Stimulated activated CD4-positive, alpha-beta T cell treated with anti-CD3 and anti-CD28 coated beads, Interleukin-2, amount 100 ng/mL, for 24 hours (primary cell): ENCODE measurements at places on chromosomes 4 and X.

DNA sequence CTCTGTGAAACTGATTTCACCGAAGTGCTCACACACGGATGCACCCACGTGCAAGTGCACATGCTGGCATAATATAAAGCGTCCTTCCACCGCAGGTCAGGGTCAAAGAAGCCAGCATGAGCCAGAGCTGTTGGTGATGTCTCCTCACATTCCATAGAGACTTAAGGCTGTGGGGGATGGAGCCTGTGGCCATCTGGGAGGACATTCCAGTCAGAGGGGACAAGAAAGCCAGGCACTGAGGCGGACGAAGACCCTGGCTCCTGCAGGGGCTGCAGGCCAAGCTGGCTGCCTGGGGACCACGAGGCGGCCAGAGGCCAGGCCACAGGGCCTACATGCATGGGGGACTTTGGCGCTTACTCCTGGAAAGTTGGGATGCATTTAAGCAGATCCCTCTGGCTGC lies 7.7 kb downstream of the RNF212 start:
- no peak for DNase-seq

DNA sequence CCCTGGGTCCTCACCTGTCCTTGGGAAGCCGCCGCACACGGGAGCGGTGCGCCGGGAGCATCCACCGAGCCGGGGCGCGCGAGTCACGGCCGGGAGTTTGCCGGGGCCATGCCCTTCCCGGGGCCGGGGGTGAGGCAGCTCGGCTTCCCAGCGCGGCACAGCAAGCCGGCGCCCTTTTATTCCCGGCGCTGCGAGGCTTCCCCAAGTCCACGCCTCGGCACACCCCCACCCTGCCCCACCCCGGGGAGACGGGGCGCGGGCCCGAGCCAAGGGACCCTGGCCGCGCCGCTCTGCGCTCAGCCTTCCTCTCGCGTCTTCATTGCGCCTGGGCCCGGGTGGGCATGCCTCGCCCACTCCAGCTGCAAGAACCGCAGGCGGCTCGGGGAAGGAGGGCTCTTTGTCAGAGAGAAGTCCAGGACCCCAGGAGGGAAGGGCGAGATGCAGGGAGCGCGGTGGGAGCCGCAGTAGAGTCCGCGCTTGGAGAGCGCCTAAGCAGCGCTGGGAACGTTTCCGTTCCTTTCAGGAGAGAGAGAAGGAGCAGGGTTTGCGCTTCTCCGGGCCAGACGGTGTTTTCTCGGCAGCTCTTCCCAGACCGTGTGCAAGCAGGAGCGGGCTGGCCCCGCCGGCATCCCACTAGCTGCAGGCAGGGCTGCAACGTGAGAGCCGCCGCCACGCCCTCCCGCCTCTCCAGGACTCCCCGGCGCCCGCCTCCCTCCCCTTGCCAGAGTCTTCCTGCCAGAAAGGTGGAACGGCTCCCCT lies at the start of gene MXRA5:
Gene MXRA5, minus strand, starts transcription at position 152 of the 759 bp plus-strand sequence. CDS start 2,819 bp downstream, outside the sequence.
- DNase-seq: no peak

DNA sequence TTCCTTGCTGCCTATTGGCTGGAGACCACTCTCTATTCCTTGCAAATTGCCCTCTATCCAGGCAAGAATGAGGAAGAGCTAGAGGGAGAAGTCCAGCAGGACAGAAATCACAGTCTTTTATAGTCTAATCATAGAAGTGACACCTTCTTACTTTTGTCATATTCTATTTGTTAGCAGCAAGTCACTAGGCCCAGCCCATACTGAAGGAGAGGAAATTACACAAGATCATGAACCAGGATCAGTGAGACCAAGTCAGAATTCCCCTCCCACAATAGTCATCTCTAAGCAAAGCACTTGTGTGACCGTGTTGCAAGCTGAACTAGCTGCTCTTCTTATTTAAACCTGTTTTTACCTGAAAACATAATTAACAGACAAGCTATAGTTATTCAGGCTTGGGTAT lies 317.7 kb downstream of the INPP4B start:
- DNase-seq: no peak

DNA sequence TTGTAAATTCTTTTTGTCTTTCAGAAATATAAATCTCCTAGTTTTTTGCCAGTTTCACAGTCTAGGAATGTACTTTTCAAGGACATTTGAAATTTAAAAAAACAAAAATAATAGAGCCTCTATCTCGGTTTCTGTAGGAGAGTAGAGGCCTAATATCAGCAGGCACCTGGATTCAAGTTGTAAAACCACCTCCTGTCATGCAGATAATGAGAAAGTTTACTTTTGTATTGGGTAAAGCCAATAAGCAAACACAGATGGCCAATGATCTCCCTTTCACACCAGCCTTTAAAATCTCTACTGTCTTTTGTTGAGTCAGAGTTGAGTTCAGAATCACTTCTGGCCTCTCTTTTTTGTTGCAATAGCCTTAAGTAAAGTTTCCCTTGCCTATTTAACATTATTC lies 1499.9 kb downstream of the PCDH18 start:
- no peak for DNase-seq

DNA sequence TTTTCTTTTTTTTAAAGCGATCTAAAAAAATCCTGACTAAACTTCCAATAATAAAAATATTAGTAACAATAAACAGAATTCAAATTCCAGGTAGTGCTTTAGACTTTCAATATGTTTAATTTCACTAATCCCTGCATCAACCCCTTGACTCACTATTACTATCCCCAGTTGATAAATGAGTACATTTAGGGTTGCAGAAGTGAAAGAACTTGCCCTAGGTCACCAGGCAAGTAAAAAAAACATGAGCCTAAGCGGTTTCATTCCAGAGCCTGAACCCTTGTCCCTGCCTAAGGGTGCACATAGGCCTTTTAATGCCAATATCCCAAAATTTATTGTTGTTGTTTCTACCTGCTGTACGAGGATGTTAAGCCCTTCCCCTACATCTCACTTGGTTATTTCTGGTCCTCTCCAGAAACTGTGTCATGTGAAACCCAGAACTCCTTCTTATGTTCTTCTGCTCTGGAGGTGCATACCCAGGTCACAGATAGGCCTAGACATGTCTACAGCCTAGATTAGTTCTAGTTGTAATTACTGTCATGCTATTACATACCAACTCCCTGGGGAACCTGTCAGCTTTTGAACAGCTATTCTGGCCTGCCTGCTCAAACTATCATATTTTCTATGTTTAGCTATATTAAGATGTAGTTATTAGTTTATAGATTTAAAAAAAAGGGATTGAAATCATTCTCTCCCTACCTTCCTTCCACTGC lies 244.5 kb upstream of the PITX2 start:
- no peak for DNase-seq
